Foreskin keratinocyte (primary cell): ENCODE measurements at places on chromosomes 1 and 21.

GRCh38 chr1:215132156-215132555 lies 49.6 kb downstream of the KCNK2 start:
- DNase-seq, result no peak

GRCh38 chr1:209107535-209107934 lies 476.0 kb upstream of the CAMK1G start:
- no peak for DNase-seq

GRCh38 chr1:65744731-65745130 lies 48.0 kb upstream of the PDE4B start:
- DNase-seq, result no peak

- no peak for DNase-seq
Measured at GRCh38 chr21:33169359-33169758, 60.4 kb upstream of the IFNAR2 start.

GRCh38 chr1:25006770-25007169 lies 76.7 kb upstream of the RUNX3 start:
- no peak for DNase-seq

GRCh38 chr1:83857103-83857502 lies 141.8 kb downstream of the TTLL7 start:
- no peak for DNase-seq

DNA sequence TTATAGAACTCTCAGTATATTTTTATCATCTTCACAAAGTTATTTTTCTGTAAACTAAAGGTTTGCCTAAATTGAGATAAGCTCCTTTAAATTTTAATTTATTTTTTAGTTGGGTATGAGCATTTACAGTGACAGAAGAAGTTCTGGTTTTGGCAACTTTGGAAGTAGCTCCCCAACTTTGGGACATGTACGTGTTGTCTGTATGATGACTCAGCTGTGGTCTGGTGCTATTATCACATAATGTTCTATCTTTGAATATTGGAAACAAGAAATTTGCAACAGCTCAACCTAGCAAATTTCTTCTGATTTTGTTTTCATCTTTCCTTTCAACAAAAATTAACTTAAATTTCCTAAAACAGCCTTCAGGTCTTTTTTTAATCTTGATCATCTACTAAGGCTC lies 46.6 kb upstream of the C1orf105 start:
- no peak for DNase-seq

DNA sequence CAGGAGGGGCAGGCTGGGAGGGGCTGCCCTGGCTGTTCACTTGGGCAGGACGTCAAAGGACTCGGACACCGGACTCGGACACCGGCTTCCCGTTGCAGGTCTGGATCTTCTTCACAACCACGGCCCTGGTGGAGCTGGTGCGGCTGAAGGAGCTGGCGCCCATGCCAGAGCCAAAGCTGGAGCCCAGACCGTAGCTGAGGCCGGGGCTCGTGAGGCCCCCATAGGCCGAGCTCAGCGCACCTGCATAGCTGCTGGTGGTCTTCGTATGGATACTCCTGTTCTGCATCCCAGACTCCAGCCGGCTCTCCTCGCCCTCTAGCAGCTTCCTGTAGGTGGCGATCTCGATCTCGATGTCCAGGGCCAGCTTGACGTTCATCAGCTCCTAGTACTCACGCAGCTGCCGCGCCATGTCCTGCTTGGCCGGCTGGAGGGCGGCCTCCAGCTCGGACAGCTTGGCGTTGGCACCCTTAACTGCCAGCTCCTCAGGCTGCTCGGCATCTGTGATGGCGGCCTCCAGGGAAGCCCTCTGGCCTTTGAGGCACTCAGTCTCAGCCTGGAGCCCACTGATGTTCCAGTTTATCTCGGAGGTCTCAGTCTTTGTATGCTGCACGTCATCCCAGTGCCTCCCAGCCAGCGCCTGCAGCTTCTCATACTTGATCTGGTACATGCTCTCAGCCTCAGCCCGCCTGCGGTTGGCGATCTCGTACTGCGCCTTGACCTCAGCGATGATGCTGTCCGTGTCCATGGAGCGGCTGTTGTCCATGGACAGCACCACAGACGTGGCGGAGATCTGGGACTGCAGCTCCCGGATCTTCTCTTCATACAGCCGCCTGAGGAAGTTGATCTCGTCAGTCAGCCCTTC lies 15.1 kb upstream of the KLF17 start:
- no peak for DNase-seq

DNA sequence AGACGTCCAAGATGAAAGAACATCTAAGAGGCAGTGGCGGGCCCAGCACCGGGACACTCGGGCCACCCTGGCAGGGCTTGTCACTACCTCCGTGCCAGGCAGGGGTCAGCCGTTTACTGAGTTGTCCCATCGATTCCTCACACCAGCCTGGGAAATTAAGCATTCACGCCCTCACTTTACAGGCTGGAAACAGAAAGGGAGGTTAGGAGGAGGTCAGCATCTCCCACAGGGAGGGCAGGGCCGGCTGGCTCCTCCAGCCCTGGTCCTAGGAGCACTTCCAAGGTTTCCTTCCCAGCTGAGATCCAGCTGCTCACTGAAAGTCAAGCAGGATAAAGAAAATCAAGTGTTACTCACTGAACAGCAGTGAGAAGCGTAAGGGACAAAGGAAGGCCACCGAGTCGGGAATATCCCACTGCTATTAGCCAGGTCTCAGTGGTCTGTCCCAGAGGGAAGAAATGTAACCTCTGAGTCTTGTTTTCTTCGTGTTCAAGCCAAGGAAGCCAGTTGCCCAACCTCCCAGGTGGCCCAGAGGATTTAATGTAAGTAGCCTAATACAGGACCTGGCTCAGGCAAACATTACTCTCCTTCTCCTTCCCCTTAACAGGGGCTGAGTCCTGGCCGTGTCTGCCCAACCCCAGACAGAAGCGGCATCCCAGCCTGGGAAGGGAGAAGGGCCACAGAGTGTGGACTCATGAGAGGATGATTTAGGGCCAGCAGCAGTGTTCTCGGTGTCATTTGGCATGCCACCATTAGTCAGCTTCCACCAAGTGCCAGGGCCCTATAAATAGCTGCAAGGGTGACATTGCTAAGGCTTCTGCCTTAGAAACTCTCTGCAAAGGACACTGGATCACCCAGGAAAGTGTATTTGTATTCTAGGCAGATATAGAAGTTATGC lies 203.1 kb upstream of the GALNT2 start:
- no peak for DNase-seq

GRCh38 chr1:212302745-212303383 lies 17.7 kb downstream of the PPP2R5A start:
- DNase-seq, result no peak

GRCh38 chr1:14748151-14748550 lies 149.7 kb downstream of the KAZN start:
- DNase-seq, result no peak

GRCh38 chr1:70978623-70979022 lies 69.0 kb downstream of the PTGER3 start:
- no peak for DNase-seq

DNA sequence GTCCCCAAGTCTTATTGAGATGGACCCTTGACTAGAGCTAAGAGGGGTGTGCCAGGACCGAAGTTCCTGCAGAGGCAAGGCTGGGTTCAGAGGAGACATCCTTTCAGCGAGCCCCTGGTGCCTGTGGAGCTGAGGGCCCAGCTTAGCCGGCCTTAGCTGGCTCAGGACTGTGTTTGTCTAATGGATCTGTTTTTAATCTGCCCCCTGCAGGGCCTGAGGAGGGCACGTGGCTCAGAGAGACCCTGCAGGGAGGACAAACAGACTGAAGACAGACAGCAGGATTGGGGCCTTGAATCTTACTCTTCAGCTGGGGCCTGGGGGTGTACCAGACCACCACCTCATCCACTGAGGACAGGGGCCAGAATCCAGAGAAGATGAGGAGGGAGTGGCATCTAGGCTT lies 1.6 kb downstream of the CRABP2 start:
- no peak for DNase-seq

- no peak for DNase-seq
Measured at GRCh38 chr1:162248854-162249535, 127.7 kb downstream of the SPATA46 start.

GRCh38 chr1:160291248-160292220 lies 6.6 kb upstream of the PEX19 start:
- DNase-seq, result peak; percentile 51

GRCh38 chr1:26915204-26915842 lies 1.5 kb upstream of the NR0B2 start:
- no peak for DNase-seq

- DNase-seq, result no peak
Measured at GRCh38 chr1:109917768-109918606, 7.3 kb downstream of the CSF1 start.

DNA sequence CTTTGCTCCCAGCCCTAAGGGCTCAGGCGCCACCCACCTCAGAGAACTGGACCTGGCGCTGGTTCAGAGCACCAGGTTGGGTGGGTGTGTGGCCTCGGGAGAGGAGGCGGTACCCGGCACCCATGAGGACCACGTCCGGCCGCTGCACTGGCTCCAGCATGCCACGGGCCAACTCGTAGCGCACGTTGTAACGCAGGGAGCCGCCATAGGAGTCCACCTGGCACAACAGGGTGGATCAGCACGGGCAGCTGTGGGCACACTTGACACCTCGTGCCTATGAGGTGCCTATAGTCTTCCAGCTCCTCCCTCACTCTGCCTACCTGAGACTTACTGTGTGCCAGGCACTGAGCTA lies 56.5 kb downstream of the HSPG2 start:
- DNase-seq, result no peak

DNA sequence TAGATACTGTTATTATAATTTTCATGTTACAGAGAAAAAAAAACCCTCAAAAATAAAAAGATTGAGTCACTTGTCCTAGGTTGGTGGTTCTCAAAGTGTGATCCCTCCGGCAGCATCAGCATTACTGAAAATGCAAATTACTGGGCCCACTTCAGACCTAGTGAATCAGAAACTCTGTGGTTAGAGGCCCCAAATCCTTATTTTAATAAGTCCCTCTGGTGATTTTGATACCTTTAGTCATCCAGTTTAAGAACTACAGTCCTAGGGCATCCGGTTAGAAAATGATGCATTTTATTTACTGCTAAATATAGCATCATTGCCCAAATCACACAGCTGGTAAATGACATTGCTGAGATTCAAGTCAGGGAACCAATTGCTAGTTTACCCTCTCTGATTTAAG lies 203.7 kb upstream of the RUNX1 start:
- DNase-seq, result no peak

GRCh38 chr1:153976819-153977249 lies 640 bp downstream of the JTB start:
- DNase-seq, result no peak

DNA sequence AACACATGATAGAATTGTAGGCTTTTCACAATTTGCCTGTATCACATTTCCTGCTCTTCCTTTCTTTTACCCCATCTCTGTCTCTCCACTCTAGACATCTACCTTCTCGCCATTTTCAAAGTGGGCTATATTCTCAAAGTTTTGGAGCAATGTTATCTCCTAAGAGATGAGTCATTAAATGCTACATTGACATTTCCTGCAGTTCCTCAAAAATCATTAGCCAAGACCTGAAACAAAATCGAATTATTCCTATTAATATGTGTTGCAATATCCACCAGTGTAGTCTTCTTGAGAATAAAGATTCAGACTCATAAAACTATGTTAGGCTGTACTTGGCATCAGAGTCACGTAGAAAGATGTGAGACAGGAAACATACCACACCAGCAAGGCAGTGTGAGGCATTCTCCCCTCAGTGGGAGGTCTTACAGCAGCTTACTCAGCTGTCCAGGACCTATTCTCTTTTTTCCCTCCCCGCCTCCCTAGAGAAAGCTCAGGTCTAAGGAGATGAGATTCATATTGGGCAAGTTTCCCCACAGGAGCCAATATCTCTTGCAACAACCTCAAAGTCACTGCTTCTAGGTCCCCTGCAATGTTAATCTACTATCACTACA lies 38.8 kb downstream of the FRRS1 start:
- DNase-seq, result no peak

DNA sequence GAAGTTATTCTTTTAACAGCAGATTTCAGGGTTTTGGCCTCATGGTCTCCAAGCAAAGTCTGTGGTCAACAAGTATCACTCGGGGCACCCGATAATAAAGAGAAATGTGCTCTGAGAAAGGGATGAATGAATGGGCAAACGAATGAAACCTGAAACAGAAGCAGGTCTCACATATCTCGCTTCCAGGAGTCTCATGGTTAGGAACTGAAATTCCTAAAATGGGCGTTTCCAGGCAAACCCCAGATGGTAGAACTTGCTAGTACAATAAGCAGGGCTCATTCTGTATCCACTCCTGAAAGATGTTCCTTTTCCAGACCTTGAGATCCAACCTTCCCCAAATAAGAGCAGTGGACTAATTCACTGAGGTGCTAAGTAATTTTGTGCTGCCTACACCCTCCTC lies 87.2 kb downstream of the LAMC2 start:
- no peak for DNase-seq

- no peak for DNase-seq
Measured at GRCh38 chr1:198174297-198174696, 17.5 kb downstream of the NEK7 start.

DNA sequence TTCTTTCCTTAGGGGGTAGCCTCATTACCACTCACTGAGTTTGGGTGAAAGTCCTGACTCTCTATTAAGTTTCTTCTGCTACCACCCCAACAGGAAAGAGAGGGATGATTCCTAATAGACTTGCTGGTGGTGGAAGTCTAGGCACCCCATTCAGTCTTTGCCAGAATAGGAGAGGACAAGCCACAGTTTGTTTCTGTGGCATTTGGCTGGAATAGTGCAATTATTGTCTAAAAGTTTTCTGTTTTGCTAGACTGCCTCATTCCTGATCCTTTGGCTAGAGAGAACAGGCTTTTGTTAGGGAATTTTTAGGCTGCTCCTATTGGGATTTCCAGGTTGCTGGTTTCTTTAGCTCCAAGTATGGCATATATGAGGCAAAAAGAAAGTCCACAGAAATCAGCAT lies 9.9 kb upstream of the HJV start:
- no peak for DNase-seq

- DNase-seq, result peak; percentile 10
Measured at GRCh38 chr1:218242171-218242570, 42.9 kb upstream of the RRP15 start.

DNA sequence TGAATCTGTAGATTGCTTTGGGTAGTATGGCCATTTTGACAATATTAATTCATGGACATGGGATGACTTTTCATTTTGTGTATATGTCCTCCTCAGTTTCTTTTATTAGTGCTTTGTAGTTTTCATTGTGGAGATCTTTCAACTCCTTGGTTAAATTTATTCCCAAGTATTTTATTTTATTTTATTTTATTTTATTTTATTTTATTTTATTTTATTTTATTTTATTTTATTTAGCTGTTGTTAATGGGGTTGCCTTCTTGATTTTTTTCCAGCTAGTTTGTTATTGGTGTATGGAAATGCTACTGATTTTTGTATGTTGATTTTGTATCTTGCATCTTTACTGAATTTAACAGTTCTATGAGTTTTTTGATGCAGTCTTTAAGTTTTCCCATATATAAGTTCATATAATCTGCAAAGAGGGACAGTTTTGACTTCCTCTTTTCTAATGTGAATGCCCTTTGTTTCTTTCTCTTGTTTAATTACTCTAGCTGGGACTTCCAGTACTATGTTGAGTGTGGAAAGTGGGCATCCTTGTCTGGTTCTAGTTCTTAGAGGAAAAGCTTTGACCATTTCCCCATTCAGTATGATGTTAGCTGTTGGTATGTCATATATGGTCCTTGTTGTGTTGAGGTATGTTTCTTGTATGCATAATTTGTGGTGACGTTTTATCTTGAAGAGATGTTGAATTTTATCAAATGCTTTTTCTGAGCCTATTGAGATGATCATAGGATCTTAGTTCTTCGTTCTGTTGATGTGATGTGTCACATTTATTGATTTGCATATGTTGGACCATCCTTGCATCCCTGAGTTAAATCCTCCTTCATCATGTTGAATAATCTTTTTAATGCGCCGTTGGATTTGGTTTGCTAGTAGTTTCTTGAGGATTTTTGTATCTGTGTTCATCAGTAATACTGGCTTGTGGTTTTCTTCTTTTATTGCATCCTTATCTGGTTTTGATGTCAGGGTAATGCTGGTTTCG lies 14.3 kb downstream of the CEPT1 start:
- DNase-seq, result no peak

- peak; percentile 94 for DNase-seq
Measured at GRCh38 chr1:234730770-234731568, 121.0 kb upstream of the IRF2BP2 start.
